CD4-positive, alpha-beta T cell treated with Interferon alpha-2 for 1 hour (primary cell): ENCODE measurements at places on chromosomes 6 and 20.

DNA sequence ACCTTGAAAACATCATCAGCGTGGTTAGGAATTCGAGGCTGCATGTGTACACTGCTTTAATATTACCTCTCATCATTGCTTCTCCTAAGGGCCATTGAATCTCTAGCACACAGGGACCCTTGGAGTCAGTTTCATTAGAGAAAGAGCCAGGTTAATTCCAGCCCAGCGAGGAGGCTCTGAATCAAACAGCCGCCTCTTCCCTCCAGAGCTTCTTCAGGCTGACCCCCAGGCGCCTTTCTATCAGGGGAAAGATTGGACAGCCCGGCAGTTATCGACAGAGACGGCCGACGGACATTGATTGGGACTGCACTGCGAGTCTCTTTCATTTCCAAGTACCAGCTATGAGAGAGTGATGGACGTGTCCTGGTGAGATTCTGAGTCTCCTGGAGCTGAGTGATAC, 159.2 kb downstream of the ANKRD60 start:
- DNase-seq = no peak

- DNase-seq = peak; percentile 68
These were observed 1.5 kb downstream of the ZNFX1 start for GRCh38 chr20:49276161-49276960.

DNA sequence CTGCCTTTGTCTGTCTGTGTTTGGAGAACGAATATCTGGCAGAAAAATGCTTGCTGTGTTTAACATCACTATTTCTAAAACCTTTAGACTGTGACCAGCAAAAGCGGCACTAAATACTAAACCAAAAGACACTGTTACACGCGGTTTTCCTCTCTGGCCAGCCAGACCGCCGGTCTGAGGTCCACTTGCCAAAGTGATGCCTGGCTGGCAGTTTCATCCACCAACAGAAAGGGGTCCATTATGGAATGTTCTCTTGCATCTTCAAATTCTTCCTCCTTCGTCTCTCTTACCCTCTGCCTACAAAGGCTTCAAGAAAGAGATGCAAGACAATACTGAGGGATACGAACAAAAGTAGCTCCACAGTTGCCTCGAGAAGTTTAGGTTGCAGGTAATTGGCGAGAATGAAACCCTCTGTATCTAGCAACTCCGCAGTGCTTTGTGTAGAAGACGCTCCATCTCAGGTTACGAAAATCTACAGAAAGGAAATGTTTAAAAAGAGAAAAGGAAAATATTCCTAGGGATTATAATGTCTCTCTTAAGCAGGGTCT, 176.6 kb downstream of the TRIM27 start:
- no peak for DNase-seq

GRCh38 chr6:116010790-116011401, 49.8 kb downstream of the FRK start:
- DNase-seq = peak; percentile 18

GRCh38 chr6:145428706-145429105, 306.6 kb downstream of the EPM2A start:
- no peak for DNase-seq

- no peak for DNase-seq
These were observed 619.0 kb downstream of the DOK5 start for GRCh38 chr20:55094353-55094861.

GRCh38 chr6:91438570-91438969, 851.7 kb upstream of the MAP3K7 start:
- no peak for DNase-seq

DNA sequence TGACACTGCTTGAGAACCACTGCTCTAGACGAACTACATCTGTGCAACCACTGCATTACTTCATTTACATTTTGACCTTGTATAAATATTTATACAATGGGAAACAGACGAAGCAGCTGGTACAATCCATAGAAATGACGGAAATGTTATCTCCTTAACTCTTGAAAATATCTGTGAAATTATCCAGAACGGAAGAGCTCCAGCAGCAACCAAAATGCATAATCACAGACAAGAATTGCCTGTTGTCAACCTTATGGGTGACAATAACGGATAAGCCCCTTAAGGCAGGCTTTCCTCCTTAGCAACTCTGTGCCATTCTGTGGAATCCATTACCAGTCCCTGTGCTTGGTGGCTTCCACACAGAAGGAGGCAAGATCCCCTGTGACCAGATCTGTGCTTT, 115.4 kb downstream of the DTNBP1 start:
- no peak for DNase-seq
